Upper lobe of left lung (tissue), 6 donors: ENCODE measurements at places on chromosomes 1 and 21. TPM values are rescaled to one million over a fixed set of nuclear protein-coding genes. Genes with fewer than 3 reads are reported as not detected.
A peak's percentile ranks its signal among the peaks of the same experiment; 100 is the strongest.

DNA sequence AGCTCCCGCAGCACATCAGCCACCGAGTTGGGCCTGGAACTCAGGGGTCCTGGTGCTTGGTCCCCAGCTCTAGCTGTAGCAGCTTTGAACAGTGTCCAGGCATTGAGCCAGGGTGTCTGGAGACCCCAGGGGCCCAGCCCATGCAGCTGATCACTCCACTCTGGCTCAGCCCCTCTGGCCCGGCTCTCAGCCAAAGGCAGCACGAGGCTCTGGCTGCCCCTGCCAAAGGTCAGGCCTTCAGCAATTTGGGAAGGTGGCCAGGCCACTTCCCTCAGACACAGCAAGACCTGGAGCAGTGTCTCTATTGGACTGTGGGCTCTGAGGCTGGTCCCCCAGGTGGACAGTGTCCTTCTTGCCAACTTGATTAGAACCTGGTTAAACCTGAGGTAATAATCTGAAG lies 34.4 kb upstream of the RNF19B start:
- no peak overlapping the region for H3K4me3 ChIP-seq
- peaks cover 34% of the 10 kb centered on the region for H3K4me1 ChIP-seq
- no peaks in the 10 kb centered on the region for H3K27me3 ChIP-seq
- peak; percentile 48 for DNase-seq
- peak overlapping the region; percentile 73 for H3K27ac ChIP-seq

GRCh38 chr1:203149188-203149840 lies 21.8 kb downstream of the ADORA1 start:
- peaks cover 9% of the 10 kb centered on the region for H3K4me1 ChIP-seq
- H3K27me3 ChIP-seq: no peaks in the 10 kb centered on the region
- H3K36me3 ChIP-seq: no peaks in the 10 kb centered on the region
- H3K27ac ChIP-seq: no peak overlapping the region
- no peak for DNase-seq

DNA sequence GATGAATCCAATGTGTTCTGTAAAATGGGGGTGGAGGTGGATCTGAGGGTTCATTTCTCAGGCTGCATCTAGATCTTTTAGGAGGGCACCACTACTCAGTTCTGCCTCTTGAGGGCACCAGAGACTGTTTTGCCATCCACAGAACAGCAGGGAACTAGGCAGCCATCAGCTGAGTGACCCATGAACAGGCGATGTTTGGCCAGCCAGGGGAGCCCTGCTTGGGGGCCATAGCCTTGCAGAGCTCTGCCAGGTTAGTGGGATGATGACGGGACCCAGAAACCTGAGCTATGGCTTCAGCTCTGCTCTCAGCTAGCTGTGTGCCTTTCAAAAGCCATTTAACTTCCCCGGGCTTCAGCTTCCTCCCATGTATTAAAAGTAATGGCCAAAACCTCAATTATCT lies 13.4 kb upstream of the NOS1AP start:
- DNase-seq: no peak
- no peaks in the 10 kb centered on the region for H3K27me3 ChIP-seq
- no peak overlapping the region for H3K4me3 ChIP-seq
- no peaks in the 10 kb centered on the region for H3K36me3 ChIP-seq
- no peak overlapping the region for H3K27ac ChIP-seq

DNA sequence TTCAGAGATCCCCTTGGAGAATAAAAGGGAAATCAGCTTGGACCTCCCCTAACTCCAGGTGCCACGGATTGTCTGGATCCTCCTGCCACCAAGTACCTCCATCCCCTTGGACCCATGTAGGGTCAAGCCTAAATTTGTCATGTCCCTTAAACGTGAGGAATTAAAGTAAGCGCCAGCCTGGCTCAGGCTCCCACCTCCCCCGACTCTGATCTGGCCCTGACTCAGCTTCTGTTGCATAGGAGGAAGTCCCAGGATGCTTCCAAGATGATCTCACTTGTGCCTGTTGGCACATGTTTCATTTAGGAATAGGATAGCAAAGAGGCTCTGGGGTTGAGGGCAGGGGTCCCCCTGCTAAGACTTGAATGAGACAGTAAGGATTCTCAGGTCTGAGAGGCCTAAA lies 231.9 kb upstream of the JUN start:
- no peaks in the 10 kb centered on the region for H3K36me3 ChIP-seq
- no peak for DNase-seq
- peaks cover 24% of the 10 kb centered on the region for H3K4me1 ChIP-seq
- no peaks in the 10 kb centered on the region for H3K27me3 ChIP-seq
- no peak overlapping the region for H3K4me3 ChIP-seq

DNA sequence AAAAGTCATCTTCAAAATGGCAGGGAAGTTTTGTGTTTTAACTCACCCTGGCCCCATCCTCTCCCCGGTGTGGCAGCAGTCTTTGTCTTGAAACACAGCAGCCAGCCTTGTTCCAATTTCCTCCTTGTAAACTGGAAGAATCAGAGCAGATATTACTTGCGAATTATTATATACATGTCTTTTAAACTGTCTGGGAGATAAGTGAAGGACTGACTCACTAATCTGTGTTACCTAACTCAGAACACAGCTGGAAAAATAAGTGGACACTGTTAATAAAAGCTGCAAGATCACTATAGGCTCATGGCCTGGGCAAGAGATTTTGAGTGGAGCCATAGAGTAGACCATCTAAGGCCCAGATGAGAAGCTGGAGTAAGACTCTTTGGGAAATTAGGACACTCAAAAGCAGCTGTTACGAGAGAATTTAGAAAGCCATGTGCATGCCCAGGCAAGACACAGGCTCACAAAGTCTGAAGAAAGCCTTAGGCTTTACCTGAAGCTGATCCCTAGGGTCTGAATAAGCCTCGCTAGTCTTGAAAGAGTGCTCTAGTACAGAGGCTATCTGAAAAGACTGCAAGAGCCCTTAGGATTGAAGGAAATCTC lies 233.0 kb upstream of the RAB4A start:
- H3K4me3 ChIP-seq: no peak overlapping the region
- H3K4me1 ChIP-seq: no peaks in the 10 kb centered on the region
- H3K27me3 ChIP-seq: no peaks in the 10 kb centered on the region
- no peak overlapping the region for H3K27ac ChIP-seq
- no peaks in the 10 kb centered on the region for H3K36me3 ChIP-seq
- DNase-seq: no peak

GRCh38 chr1:241638099-241638682 lies 2.0 kb downstream of the CHML start:
- peaks cover 10% of the 10 kb centered on the region for H3K36me3 ChIP-seq
- peak overlapping the region; percentile 17 for H3K4me3 ChIP-seq

DNA sequence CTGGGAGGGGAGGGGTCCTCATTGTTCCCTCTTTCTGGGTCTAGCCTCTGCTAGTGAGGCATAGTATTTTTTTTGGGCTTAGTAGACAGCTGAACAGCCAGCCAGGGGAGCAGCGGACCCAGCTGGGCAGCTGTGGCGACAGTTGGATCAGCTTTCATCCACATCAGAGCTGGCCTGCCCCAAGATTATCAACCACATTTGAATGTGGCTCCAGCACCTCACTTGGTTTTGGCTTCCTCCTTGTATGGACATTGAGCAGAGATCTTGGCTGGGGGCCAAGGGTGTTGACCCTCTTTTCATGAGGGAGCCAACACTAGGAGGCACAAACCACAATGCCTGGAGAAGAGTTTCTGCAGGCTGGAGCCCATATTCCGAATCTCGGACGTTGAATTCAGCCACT lies 25.0 kb downstream of the WNT4 start:
- H3K27ac ChIP-seq: no peak overlapping the region
- H3K4me1 ChIP-seq: peaks cover 6% of the 10 kb centered on the region
- no peaks in the 10 kb centered on the region for H3K27me3 ChIP-seq
- H3K36me3 ChIP-seq: peaks cover 41% of the 10 kb centered on the region
- no peak for DNase-seq

- H3K4me1 ChIP-seq: peaks cover 19% of the 10 kb centered on the region
- peak overlapping the region; percentile 83 for H3K27ac ChIP-seq
- no peak overlapping the region for H3K4me3 ChIP-seq
- DNase-seq: no peak
- H3K36me3 ChIP-seq: no peaks in the 10 kb centered on the region
Measured at GRCh38 chr1:234498448-234499118, 19.6 kb upstream of the TARBP1 start.

DNA sequence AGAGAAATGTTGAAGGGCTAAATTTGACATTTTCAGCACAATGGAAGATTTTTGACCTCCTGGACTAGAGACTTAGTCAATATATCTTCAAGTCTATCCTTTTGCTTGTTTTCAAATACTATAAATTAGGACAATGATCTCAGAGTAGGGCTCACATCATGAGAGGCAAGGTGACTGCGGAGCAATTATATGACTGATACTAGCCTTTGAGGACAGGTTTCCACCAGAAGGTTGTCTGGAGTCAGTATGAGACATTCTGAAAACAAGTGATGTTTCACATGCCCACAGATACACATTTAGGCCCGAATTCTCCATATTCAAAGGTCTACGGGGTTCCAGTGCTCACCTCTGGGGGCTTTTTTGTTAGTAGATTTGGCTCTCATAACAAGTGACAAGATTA lies 142.3 kb upstream of the SAMSN1 start:
- no peak overlapping the region for H3K4me3 ChIP-seq
- no peaks in the 10 kb centered on the region for H3K27me3 ChIP-seq
- H3K27ac ChIP-seq: no peak overlapping the region
- peaks cover 7% of the 10 kb centered on the region for H3K4me1 ChIP-seq
- H3K36me3 ChIP-seq: no peaks in the 10 kb centered on the region

CRNN gene
- total RNA-seq: not detected

FAM110D gene
- total RNA-seq: 1.0 TPM

GBP6 gene
- 0.31 TPM for total RNA-seq

PRKAA2 gene
- total RNA-seq: 8.2 TPM

MLLT11 gene
- 0.46 TPM for total RNA-seq
